ENCODE measurements at places on chromosomes 6 and 20.
A peak's percentile ranks its signal among the peaks of the same experiment; 100 is the strongest.

- no peak for DNase-seq
Observed at GRCh38 chr6:127475823-127476176, 16.6 kb upstream of the KIAA0408 start.

DNA sequence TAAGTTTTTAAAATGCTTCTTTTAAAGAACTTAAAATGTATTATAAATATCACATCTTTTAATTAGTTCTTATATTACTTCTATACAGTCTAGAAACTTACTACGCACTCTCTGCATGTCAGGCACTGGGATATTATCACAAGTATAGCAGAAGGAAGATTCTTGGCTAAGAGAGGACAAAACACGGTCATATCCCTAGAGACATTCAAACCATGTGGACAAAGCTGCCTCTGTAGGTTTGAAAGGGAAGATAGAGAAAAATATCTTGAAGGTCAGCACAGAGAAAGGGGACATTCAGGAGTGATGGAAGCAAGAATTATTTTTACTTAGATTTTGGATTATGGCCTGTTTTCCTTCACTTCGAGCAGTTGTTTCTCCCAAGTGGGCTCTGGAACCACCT, 64.1 kb downstream of the LRRC1 start:
- no peak for DNase-seq

DNA sequence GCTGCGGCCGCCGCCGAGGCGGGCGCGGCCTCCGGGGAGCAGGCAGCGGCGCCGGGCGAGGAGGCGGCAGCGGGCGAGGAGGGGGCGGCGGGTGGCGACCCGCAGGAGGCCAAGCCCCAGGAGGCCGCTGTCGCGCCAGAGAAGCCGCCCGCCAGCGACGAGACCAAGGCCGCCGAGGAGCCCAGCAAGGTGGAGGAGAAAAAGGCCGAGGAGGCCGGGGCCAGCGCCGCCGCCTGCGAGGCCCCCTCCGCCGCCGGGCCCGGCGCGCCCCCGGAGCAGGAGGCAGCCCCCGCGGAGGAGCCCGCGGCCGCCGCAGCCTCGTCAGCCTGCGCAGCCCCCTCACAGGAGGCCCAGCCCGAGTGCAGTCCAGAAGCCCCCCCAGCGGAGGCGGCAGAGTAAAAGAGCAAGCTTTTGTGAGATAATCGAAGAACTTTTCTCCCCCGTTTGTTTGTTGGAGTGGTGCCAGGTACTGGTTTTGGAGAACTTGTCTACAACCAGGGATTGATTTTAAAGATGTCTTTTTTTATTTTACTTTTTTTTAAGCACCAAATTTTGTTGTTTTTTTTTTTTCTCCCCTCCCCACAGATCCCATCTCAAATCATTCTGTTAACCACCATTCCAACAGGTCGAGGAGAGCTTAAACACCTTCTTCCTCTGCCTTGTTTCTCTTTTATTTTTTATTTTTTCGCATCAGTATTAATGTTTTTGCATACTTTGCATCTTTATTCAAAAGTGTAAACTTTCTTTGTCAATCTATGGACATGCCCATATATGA, 3.2 kb downstream of the MARCKS start:
- peak; percentile 33 for DNase-seq

GRCh38 chr20:38437796-38438195, 2.7 kb upstream of the SNHG17 start:
- no peak for DNase-seq

DNA sequence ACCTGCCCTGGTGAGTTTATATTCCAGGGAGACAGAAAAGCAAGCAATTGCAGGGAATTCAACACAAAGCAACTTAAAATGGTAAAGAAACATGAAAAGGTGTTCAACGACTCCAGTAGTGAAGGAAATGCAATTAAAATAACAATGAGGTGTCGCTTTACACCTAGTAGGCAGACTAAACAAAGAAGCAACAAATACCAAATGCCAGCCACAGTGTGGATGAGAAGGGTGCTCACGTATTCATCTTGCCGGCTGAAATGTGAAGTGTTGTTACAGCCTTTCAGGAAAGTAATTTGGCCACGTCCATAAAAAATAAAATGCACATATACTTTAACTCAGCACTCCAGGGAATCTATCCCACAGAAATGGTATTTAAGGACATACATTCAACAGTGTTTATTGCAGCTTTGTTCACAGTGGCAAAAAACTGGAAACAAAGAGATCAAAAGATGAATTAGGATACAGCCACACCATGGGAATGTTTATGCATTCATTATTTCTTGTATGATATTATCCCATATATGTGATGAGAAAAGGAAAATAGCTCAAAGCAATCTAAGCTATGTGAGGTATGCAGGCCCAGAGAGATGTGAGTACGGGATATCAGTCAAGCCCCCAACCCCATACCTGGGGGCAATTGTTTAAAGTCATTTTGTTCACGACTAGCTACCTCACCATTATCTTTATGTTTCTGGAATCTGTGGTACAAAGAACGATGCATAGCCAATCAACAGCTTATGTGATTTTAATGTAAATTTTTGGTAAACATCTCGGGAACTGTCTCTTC, 266.0 kb upstream of the SOX4 start:
- no peak for DNase-seq

DNA sequence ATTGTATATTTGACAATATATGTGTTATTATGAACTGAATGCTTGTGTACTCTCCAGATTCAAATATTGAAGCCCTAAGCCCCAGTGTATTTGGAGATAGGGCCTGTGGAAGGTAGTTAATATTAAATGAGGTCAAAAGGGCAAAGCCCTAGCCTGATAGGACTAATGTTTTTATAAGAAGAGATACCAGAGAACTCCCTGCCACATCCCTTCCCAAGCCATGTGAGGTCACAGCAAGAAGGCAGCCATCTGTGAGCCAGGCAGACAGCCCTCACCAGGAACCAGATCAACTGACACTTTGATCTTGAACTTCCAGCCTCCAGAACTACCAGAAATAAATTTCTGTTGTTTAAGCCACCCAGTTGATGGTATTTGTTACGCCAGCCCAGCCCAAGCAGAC, 36.4 kb upstream of the FBXL4 start:
- no peak for DNase-seq

DNA sequence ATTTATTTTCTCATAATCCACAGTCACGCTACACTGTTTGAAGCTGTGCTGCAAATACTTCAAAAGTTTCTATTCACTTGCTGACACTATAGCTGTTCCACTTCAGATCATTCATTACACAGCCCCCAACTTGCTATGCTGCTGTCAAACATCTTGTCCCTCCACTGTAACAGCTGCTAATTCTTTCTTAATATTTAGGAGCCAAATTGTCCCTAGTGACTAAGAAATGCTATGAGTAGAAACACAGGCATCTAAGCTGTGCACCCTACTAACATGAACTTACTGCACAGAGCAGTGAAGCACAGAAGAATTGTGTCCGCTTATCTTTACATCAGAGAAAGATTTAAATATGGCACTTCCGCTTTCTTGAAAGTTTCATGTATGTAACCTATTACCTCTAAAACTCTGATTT, 91.3 kb downstream of the PDE10A start:
- DNase-seq: no peak

GRCh38 chr20:43295781-43296180, 106.1 kb upstream of the PTPRT start:
- no peak for DNase-seq

- DNase-seq: no peak
Observed at GRCh38 chr20:19510611-19511010, 247.4 kb upstream of the RIN2 start.

- DNase-seq: peak; percentile 23
Observed at GRCh38 chr20:38633577-38634093, 32.0 kb downstream of the ARHGAP40 start.

- DNase-seq: no peak
Observed at GRCh38 chr20:361561-361960, 14.7 kb downstream of the NRSN2 start.

GRCh38 chr6:43773050-43773979, 3.3 kb downstream of the VEGFA start:
- peak; percentile 74 for DNase-seq

- no peak for DNase-seq
Observed at GRCh38 chr20:50367104-50367674, 143.0 kb upstream of the PTPN1 start.

- no peak for DNase-seq
Observed at GRCh38 chr6:5214570-5215052, 46.1 kb downstream of the LYRM4 start.

DNA sequence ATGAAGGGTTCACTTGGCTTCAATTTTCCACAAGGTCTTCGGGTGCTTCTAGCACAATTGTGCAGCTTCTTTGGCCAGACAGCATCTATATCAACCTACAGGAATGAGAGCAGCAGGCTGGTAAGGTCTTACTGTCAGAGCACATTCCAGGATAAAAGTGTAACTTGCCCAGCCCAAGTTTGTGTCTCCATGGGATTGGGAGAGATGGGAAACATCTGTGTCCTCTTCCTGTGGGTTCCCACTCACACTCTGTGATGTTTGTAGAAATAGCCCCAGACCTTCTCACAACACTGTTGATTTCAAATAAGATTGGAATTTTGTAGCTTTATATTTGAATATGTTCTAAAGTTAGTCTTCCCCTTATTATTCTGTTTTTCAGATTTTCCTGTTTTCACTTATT, 83.4 kb upstream of the RGS17 start:
- no peak for DNase-seq

GRCh38 chr6:137698636-137699030, 168.4 kb upstream of the TNFAIP3 start:
- no peak for DNase-seq

- no peak for DNase-seq
Observed at GRCh38 chr20:32792731-32793458, 26.9 kb upstream of the MAPRE1 start.

DNA sequence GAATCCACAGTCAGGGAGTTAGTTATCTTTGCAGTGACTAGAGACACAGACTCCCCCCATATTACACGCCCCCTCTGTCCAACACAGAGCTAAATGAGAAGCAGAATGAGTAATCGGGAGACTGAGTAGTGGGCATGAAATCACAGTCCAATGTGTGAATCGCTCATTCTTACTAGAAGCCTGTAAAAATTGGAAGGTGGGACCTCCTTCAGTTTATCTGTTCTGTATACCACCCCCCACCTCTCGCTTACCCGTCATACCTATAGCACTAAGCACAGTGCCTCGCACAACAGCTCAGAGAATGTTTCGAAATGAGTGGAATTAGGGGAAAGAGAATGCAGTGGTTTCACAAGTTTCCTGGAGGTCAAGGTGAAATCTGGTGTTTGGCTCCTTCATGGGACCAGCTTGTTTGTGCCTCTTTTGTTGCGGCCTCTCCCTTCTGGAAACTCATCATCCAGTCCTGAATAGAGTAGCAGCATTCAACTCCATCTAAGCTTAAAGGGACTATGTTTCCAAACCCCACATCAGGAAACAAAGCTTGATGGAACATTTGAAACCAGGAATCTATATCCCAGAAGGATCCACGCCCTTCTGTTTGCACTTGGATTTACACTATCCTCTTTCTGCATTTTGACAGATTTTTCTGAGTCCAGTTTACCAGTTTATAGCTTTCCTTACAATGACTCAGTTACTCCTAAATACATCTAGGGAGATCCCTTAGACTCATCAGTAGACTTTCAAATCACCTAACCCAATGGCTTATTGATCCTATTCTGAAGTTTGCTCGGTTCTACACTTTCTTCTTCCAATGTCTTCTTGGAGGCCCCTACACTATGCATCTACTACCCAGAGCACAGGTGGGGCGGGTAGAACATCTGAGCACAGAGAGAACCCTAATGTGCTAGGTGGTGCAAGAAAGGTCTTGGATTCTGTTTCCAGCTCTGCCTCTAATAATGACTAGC, 59.2 kb upstream of the PIM1 start:
- DNase-seq: no peak

GRCh38 chr6:12635813-12636212, 80.8 kb upstream of the PHACTR1 start:
- no peak for DNase-seq

DNA sequence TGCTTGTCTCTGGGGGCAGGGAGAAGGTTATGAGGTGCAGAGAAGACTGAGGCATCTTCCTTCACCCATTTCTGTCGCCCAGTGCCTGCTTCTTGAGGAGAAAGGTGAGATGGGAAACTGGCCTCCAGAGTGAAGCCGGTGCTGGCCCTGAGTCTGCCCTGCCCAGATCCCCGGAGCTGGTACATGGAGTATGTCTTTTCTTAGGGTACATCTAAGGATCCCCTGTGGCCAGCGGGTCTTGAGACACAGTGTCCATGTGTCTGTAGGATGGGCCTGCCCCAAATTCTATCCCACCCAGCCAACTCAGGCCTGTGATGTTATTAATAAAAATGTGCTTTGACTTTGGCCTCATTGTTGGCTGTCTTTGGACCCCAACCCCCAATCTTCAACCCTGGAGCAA, 8.8 kb upstream of the BAK1 start:
- no peak for DNase-seq

GRCh38 chr6:29319931-29320330, 18.4 kb downstream of the OR14J1 start:
- DNase-seq: no peak

- DNase-seq: no peak
Observed at GRCh38 chr20:40144581-40144980, 544.5 kb downstream of the MAFB start.

DNA sequence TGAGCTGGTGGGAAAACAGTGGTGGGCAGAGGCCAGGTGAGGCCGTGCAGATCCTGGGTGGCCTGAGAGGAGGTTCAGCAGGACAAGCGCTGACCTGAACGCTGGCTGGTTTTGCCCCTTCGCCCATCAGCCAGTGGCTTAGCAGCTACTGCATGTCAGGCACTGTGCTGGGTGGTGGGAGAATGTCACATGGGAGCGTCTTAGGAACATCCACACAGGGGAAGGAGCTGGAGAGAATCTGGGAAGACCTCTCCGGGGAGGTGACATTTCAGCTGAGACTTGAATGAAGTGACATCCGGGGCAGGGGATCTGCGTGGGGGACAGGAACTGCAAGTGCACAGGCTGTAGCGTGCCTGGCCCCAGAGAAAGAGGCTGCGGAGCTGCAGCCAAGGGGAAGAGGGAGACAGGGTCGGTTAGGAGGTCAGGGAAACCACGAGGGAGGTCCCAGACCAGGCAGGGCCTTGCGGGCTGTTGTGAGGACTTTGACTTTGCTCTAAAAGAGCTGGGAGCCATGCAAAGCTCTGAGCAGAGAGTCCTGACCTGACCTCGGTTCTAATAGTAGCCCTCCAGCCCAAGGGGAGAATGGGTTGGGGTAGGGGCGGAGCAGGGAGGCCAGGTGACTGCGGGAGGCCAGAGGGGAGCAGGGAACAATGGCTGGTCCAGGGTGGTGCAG, 156.8 kb upstream of the PTPN1 start:
- no peak for DNase-seq

DNA sequence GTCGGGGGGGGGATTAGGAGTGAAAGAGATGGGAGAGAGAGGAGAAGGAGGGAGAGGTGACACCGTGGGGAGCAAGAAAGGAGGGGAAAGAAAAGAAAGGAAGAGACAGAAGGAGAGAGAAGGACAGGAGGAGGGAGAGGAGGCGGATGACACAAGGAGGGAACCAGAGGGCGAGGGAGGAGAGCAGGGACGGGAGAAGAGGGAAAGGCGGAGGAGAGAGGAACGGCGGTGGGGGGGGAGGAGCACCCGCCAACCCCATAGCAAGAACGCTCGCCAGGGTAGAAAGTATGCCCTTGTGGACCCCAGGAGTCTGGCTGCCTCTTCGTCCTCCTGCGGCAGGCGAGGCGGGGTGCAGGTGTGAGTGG, 4.5 kb upstream of the INSM1 start:
- no peak for DNase-seq

- no peak for DNase-seq
Observed at GRCh38 chr6:164929408-164929977, 379.9 kb downstream of the C6orf118 start.
